ENCODE measurements at places on chromosomes 4 and X.

DNA sequence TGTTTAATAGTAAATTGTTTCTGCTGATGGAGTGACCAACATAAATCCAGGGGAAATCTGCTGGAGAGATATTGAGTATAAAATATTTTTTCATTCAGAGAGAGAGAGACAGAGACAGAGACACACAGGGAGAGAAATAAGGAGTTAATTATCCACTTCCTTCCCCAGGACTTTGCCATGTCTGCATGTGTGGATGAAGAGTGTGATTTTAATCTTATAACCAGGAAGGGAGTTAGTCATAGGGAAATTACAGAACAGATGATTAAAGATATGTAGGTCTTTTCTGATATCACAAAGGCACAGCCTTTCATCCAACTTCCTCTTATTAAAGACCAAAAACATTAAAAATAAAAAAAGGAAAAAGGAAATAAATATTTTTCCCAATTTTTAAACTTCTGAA, 526.3 kb downstream of the SPRY1 start:
- DNase-seq = peak; percentile 59

DNA sequence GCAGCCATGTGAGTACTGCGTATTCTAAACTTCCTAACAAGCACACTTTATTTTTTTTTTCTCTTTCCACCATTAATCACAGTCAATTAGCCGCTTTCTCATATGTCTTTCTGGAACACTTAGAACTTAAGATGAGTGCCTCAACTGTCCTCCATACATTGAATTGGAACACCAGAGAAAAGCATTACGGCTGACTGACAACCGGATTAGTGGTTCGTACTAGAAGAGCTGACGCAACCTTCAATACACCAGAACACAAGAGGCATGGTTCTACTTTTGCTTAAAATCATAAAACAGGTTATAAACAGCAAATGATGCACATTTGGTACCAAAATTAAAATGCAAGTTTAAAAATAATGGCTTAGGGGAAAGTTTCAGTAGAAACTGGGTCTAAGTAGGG, 3.3 kb downstream of the TMEM47 start:
- peak; percentile 13 for DNase-seq

DNA sequence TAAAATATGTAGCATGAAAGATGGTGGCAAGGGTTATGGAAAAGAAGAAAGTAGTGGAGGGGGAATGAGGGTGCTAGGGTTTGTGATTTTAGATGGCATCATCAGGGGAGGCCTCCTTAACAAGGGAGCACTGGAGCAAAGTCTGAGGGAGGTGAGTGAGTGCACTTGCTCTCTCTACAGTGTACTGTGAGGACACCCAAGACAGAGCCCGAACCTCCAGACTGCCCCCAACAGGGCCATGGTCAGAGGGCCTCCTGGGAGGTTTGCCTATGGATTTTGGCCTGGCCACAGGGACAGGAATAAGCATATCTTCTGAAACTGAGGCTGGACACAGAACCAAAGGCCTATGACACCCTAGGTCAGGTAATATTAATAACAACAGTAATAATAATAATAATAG, 21.4 kb upstream of the PJA1 start:
- DNase-seq = no peak

- no peak for DNase-seq
Measured at GRCh38 chrX:137151403-137151802, 117.6 kb upstream of the GPR101 start.

- DNase-seq = no peak
Measured at GRCh38 chrX:30607155-30607554, 29.6 kb upstream of the TASL start.

GRCh38 chr4:110009550-110009949, 96.9 kb downstream of the EGF start:
- DNase-seq = no peak

DNA sequence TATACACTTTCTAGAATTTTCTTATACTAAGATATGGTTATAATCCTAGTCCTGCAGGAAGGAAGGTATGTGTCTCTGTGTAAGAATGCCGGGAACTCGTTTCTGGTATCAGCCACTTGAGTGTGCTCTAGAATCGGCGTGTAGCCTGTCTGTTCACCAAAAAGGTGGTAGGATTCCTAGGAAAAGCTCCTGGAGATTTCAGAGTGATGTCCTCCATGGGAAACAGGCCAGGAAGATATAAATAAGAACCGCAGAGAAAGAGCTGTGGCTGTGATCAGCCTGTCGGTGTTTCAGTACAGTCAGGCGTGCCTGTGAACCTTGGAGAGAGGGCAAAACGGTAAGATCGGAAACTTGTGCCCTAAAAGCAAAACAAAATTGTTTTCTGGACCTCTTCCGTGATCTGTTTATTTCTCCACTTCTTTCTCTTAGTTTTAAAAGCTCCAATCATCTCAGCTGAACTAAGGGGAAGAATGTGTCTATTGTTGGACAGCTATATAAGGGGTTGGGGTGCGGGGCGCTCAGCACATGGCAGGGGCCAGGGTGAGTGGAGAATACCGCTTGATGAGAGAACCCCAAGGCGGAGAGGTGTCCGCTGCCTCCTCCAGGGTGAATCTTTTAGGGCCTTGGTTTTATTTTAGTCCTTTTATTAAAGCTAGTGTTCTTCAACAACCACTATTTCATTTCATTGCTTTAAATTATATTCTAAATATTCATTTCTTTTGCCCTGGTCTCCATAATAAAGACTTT, 303.8 kb upstream of the TENM3 start:
- peak; percentile 12 for DNase-seq

- DNase-seq = no peak
Measured at GRCh38 chr4:110190249-110190648, 8.2 kb downstream of the ELOVL6 start.

- no peak for DNase-seq
Measured at GRCh38 chrX:48720577-48721250, 24.2 kb downstream of the SUV39H1 start.

GRCh38 chr4:121980643-121981042, 28.8 kb upstream of the TRPC3 start:
- DNase-seq = peak; percentile 25

DNA sequence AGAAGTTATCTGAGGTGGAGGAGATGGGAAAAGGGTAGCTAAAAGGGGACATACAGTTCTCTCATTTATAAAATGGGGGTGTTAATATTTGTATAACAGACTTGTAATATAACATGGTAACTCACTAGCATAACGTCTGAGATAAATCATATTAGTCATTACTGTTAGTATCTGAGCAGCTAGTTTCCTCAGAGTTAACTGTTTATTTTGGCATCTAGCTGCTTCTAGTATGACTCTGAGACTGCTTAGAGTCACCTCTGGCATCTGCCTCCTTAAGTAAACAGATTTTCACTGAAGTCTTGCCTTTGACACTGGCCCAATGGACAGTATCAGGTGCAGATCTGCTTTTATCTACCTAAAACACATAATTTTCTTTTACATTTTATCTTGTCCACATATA, 58.1 kb downstream of the SLC30A9 start:
- DNase-seq = peak; percentile 84

DNA sequence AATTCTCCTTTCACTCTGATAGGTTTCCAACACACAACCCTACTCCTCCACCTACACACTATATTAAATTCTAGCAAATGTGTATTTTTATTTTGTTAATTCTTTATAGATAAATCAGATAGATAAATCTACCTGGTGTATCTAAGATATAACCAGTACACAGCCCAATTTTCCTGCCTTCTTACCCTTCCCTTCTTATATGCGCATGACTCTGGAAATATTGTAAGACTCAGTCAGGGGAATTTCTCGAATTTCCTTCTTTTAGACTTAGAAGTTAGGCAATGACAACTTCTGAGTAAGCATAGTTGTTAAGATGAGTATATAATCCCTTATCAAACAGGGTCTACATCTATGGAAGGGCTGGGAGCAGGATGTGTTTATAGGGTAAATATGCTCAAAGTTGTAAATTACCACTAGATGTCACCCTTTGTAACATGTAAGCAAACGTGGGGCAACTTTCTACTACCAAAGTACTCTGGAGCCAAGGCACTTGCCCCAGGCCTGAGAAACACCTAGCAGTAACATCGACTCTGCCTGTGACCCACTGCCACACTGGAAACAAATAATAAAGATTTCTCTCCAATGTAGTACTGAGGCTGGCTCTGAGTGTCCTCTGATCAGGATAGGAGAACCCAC, 444.7 kb downstream of the IQCM start:
- peak; percentile 65 for DNase-seq

DNA sequence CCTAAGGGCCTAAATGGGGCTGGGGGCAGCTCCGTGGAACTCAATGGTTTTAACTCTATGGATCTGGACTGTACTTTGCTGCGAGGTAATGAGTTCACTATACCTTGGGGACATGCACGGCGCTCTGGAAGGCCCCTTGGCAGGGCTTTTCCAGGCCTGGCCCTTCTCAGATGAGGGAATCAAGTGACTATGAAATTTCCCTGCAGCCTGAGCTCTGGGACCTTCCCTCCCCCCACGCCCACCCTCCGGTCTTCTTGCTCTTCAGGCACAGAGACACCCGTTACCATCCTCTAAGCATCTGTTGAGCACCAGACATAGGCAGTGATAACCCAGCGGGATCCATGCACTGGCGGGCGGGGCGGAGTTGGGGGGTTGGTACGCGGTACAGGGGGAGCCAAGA, 109.2 kb downstream of the PSAPL1 start:
- DNase-seq = no peak

DNA sequence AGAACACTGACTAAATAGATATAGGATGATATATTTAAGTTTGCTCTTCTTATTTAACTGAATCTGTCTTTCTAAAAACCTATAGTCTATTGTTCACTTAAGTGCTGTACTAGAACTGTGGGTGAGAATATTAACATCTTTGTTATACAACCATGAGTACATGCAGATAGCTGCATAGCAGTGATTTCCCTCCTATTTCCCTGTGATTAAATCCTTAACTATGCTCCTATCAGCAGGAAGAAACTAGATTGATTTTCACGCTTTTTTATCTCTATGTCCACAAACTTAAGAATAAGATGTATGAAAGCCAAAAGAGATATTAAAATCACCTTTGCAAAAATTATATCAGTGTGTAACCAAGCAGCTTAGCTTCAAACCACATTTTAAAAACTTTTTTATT, 11.3 kb upstream of the UGT2A3 start:
- no peak for DNase-seq

DNA sequence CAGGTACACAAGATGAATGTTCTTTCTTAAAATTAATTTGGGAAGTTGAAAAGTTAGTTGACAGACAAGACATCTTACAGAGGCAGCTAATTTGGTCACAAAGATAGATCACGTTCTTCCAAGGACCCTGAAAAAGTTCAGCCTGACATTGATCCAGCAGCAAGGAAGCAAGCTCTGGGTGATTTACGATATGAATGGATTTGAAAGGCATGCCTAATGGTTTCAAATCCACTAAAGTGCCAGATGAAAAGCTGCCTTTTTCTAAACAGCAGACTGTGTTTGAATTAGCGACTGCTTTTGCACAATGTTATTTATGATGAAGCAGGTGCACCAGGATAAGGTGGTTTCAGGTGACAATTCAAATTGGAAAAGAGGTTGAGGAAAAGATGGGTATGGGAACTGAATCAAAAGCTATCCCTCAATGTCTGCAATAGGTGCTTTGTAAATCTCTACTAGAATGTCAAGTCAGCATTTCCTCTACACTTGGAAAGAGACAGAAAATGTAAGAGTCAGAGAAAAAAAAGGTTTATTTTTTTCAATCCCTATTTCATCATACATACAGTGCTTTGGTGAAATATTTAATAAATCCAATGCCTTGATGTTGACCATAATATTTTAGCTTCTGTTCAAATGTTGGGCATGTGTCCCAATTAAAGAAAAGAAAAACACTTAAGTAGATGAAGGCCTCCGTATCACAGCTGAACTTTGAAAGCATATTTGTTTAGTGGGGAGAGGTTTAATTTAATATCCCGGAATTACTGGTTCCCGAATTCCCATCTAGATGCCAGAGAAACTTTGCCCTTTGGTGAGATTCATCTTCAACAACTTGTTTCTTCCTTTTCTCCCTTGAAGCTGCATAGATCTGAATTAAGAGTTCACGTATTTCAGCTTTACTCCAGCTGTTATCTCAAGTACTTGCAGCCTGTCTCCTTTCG, 6.0 kb downstream of the RASGEF1B start:
- no peak for DNase-seq

- no peak for DNase-seq
Measured at GRCh38 chrX:79162076-79162475, 17.6 kb downstream of the GPR174 start.

DNA sequence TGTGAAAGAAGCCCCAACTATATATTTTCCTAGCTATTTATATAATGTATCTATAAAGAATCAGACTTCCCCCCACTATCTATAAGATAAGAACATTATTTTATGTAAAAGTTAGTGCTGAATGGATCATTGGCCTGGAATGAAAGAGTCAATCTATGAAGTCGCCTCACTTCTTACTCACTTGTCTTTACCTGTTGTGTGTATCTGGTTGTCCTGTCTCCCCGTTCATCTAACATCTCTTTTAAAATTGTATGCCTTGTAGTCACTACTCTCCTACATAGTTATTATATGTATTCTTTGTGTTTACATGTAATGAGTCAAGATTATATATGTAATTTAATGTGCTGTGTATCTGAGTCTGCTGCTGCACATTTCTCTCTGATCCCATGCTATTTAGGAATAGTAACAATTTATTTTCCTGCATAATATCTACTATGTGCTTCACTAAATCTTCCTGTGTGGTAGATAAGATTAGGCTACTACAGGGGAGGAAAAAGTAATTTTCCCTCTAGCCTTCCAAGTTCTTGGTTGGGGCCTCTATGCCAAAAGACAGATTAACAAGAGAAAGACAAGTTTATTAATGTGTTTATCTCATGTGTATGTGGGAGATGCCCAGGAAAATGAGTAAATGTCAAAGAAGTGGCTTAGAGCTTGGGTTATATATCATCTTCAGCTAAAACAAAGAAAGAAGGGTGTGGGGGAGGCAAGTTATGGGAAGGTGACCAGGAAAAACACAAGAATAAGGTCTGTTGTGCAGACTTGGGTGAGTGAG, 77.6 kb upstream of the FRMPD4 start:
- no peak for DNase-seq

GRCh38 chr4:55001538-55001937, 123.9 kb downstream of the KDR start:
- no peak for DNase-seq

DNA sequence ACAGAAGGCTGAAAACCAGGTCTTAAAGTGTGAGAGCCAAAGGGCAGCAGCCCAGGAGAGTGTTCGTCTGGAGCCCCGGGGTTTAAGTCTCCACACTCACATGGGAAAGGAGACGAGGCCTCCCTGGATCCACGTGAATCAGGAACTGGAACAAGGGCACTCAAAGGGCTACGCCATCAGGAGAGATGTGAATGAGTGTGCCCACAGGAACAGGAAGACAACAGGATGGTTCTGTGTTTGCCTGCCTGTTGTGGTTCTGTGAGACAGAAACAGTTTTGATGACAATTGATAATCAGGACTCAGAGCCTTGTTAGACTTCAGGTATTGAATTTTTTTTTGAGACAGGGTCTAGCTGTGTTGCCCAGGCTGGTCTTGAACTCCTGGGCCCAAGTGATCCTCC, 4.9 kb upstream of the CTBP1 start:
- no peak for DNase-seq

- no peak for DNase-seq
Measured at GRCh38 chr4:15935504-15936402, 2.8 kb downstream of the FGFBP1 start.

Measured in EH (cell line).